ENCODE measurements at places on chromosomes 7 and 10.

GRCh38 chr10:47049056-47049851 is 138.0 kb downstream of the PTPN20 start:
- DNase-seq: no peak

GRCh38 chr7:121306565-121306964 is 22.2 kb upstream of the WNT16 start:
- DNase-seq: no peak

GRCh38 chr7:117750612-117751563 is 122.4 kb downstream of the CTTNBP2 start:
- DNase-seq: peak; percentile 50

GRCh38 chr10:125772864-125773180 is 2.8 kb downstream of the MMP21 start:
- DNase-seq: no peak

- no peak for DNase-seq
These were observed 311.1 kb upstream of the KIAA1217 start for GRCh38 chr10:23897861-23898260.

- peak; percentile 97 for DNase-seq
These were observed at the start of gene SEC23IP for GRCh38 chr10:119892188-119893065. Gene SEC23IP (plus strand): TSS chr10:119892730. CDS start chr10:119892783, 53 bp downstream.

- DNase-seq: peak; percentile 33
These were observed 270.7 kb downstream of the ZNF33B start for GRCh38 chr10:42367532-42368230.

GRCh38 chr7:127578036-127578684 is 7.2 kb downstream of the GCC1 start:
- no peak for DNase-seq

GRCh38 chr7:135748770-135749169 is at the start of gene FAM180A:
Gene FAM180A (minus strand): TSS chr7:135748813. CDS start chr7:135748580, 233 bp downstream.
- no peak for DNase-seq

DNA sequence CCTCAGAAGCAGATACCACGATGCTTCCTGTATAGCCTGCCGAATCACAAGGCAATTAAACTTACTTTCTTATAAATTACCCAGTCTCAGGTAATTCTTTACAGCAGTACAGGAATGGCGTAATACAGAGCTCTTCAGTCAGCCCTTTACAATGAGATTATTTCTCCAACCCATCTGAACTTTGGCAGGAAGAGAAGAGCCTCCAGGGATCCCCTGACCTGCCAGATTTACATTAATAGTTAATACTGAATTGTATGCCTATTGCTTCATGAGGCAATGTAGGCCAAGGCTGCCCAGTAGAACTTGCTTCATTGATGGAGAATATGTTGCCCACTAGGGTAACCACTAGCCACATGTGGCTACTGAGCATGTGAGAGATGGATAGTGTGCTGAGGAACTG is 608.7 kb downstream of the SH2D4B start:
- DNase-seq: no peak

- DNase-seq: peak; percentile 48
These were observed 228.4 kb downstream of the TRIL start for GRCh38 chr7:28729727-28730126.

- DNase-seq: no peak
These were observed 415.3 kb downstream of the DNAJB6 start for GRCh38 chr7:157751951-157752673.

- peak; percentile 56 for DNase-seq
These were observed 3.5 kb downstream of the RASSF4 start for GRCh38 chr10:44962870-44963738.

DNA sequence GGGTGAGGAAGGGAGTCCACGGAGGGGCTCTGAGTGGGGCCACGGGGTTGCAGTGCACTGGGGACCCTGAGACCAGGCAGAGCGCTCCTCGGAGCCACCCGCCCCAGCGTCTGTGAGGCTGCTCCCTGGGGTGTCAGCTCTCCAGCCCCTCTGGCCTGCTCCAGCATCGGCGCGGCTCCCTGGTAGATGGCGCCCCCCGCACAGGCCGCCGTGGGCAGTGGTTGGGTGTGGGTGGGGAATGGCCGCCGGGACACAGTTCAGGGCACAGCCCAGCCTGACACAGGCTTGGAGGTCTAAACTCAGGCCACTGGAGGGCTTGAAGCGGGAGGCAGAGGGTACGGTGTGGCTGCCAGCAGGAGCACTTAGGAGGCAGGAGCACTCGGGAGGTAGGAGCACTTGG is 222.6 kb upstream of the PPP2R2D start:
- DNase-seq: no peak

GRCh38 chr10:31930023-31930751 is 1.6 kb upstream of the ARHGAP12 start:
- DNase-seq: peak; percentile 54

DNA sequence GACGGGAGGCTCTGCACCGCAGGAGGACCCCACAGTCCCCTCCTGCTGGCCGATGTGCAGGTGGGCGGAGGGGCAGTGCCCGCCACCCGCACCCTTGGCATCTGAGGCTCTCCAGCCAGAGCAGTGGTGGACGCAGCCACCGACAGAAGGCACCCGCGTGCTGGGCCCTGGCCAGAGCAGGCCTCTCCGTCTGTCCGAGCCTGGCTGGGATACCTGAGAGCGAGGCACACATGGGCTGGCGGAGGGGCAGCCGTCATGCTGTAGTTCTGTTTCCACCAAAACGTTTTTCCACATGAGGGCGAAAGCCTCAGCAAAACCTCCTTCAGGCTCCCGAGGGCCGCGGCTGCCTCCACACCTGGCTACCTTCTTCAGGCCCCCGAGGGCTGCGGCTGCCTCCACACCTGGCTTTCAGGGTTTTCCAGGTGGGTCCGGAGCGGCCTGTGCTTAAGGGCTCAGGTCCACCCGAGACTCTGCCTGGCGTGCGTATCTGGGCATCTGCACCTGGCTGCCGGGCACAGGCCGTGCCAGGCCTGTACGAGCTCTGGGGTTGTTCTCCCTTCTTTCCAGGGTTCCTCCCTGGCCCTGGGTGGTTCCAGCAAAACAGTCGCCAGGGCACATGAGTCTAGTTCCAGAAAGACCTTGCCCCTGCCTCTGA is 115.5 kb downstream of the INPP5A start:
- DNase-seq: no peak

GRCh38 chr7:5064391-5065106 is 18.9 kb downstream of the RBAK start:
- DNase-seq: no peak

DNA sequence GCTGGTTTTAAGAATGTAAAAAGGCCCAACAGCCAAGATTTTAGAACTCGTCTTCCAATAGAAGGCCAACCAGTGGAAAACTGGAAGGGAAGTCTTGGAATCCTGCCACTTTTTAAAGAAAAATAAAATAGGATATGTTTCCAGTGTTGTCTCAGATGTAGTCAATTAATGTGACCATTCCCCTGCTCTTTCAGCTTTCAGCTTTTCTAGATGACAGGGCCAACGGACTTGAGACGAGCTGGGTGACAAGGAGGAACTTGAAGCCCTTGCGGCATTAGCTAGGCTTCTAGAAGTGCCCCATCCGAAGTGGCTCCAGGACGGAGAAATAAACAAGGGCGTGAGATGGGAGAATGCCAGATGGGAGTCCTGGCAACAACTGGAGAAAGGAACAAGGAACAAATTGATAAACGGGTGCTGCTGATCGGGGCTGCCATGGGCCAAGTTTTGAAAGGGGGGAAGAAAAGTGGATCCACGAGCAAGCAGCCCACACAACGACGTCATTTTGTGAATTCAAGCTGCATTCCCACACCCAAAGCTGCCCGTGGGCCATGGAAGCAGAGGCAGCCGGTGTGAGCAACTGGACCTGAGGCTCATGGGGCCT is 42.3 kb downstream of the CTBP2 start:
- DNase-seq: no peak

- DNase-seq: no peak
These were observed 155.2 kb upstream of the PPP2R2D start for GRCh38 chr10:131745591-131745990.

DNA sequence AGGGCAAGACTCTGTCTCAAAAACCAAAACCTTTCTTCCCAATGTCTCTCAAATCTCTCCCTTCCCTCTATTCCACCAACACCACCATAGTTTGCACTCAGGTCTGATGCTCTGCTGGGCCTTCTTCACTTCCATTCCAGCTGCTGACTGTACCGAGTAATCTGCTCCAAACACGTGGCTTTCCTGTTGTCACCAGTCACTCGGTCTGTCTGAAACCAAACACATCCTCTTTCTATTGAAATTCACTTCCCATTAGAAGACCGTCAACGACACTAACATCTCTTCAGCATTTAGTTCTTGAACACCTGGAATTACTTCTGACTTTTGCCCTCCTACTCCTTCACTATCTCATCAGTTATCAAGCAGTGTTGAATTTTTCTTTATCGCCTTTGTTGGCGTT is 4.7 kb upstream of the NRF1 start:
- DNase-seq: peak; percentile 75

DNA sequence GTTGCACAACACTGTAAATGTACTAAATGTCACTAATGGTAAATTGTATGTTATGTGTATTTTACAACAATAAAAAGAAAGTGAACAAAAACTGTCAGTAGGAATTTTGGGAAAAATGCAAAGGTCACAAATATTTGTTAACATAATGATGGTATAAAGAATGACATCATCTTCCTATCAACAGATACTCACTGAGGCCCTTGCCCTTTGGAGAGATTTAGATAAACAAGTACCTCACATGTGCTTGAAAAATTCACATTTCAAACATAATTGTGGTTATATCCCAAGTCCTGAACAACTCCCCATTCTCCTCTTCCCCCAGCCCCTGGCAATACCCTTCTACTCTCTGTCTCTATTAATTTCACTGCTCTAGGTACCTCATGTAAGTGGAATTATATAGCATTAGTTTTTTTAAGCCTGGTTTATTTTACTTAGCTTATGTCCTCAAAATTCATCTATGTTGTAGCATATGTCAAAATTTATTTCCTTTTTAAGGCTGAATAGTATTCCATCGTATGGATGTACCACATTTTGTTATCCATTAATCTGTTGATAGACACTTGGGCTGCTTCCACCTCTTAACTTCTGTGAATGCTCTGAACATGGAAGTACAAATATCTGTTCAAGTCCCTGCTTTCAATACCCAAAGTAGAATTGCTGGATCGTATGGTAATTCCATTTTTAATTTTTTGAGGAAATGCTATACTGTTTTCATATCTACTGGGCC is 90.5 kb downstream of the WIPF3 start:
- DNase-seq: no peak

- no peak for DNase-seq
These were observed 8.2 kb upstream of the NKX6-2 start for GRCh38 chr10:132793871-132794849.

GRCh38 chr7:1732072-1732471 is 62.0 kb downstream of the ELFN1 start:
- DNase-seq: no peak

DNA sequence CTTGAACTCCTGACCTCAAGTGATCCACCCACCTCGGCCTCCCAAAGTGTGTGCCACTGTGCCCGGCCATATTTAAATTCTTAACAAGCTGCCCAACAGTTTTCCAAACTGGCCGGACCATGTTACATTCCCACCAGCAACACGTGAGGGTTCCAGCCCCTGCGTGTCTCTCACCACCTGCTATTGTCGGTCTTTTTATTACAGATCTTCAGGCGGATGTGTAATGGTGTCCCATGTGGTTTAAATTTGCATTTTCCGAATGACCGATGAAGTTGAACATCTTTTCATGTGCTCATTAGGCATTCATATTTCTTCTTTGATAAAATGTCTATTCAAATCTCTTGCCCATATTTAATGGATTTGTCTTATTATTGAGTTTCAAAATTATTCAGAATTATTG is 11.5 kb downstream of the ELFN1 start:
- no peak for DNase-seq

- no peak for DNase-seq
These were observed 1033.8 kb downstream of the NRG3 start for GRCh38 chr10:82908751-82909150.

GRCh38 chr10:103696094-103696410 is 159.3 kb downstream of the SH3PXD2A start:
- DNase-seq: no peak

GRCh38 chr10:59830601-59831259 is 75.6 kb downstream of the CCDC6 start:
- DNase-seq: peak; percentile 63
